Mesenteric fat pad (tissue), 1 donor: ENCODE measurements at places on chromosomes 11 and 22.

- no peak for DNase-seq
Measured at GRCh38 chr11:2914455-2915195, 14.6 kb downstream of the PHLDA2 start.

- DNase-seq, result peak; percentile 94
Measured at GRCh38 chr22:36659762-36660509, 43.6 kb downstream of the CACNG2 start.

- no peak for DNase-seq
Measured at GRCh38 chr11:110077346-110077745, 15.8 kb upstream of the ZC3H12C start.

DNA sequence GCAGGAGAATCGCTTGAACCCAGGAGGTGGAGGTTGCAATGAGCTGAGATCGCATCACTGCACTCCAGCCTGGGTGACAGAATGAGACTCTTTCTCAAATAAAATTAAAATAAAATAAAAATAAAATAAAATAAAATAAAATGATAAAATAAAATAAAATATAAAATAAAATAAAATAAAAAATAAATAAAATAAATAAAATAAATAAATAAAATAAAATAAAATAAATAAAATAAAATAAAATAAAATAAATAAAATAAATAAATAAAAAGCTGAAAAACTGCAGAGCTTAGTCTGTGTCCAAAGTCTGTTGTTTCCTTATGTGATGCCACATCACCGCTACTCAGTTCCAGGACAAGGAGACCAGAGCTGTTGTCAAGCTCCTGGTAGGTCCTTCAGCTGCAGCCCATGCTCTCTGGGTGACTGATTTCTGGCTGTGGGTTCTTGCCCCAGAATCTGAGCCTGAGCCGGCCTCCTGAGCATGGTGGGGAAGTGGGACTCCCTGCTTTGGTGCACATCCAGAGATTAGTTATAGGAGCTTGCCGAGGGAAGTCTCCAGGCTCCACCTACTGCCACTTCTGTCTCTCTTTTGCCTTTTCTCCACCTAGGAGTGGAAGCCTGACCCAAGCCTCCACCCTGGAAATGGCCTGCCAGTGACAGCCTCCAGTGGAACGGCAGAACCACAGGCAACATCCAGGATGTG is 31.3 kb upstream of the ADA2 start:
- no peak for DNase-seq

DNA sequence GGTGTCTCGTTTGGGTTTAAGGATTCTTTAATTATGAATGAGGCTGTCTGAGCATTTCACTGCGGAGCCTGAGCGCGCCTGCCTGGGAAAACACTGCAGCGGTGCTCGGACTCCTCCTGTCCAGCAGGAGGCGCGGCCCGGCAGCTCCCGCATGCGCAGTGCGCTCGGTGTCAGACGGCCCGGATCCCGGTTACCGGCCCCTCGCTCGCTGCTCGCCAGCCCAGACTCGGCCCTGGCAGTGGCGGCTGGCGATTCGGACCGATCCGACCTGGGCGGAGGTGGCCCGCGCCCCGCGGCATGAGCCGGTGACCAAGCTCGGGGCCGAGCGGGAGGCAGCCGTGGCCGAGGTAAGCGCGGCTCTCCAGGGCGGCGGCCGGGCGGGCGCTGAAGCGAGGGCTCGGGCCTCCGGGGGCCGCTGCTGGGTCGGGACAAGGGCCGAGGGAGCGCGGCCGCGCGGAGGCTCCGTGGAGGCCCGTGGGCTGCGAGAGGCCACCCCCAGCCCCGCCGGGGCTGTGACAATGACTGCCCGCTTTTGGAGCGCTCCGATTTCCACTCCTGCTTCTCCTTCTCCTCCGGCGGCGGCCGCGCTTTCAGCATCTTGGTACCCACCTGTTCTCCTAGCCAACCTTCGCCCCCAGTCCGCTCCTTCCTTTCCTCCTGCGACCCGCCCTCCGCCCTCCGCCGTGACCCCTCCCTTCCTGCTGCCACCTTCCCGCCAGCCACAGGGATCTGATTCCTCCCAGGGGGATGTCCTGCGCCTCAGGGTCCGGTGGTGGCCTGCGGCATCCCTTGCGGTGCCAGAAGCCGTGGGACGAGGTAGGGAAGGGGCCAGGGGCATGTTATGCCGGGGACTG is at the start of gene EXT2:
Gene EXT2, plus strand, starts transcription at position 173 of the 854 bp plus-strand sequence. CDS start 12,035 bp downstream, outside the sequence.
- DNase-seq, result peak; percentile 98

- no peak for DNase-seq
Measured at GRCh38 chr11:122261546-122261945, 145.5 kb upstream of the BLID start.

DNA sequence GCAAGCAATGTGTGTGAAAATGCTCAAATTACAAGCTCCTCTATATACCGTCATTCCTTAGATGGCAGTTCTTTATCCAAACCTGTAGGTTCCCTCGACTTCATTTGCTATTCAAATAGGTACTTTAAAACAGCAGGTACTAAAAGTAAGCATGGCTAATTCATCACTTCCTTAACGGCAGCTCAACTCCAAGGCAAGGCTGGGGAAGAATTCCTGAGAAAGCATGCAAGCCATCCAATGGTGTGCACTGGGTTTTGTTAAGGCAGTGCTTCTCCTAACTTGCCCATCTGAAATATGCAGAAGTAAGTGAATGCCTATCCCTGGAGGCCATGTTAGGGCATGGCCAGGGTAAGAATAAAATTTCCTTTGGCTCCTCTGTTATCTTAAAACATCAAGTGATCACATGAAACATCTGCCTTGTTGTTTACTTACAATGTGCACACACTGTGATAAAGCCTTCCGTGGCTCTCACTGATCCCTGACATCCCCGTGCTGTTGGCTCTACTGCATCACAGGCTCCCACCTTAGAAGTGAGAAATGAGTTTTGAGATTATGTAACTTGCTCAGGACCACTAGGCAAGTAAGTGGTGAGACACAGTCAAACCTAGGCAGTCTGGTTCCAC is 52.1 kb downstream of the SMCO4 start:
- peak; percentile 8 for DNase-seq

DNA sequence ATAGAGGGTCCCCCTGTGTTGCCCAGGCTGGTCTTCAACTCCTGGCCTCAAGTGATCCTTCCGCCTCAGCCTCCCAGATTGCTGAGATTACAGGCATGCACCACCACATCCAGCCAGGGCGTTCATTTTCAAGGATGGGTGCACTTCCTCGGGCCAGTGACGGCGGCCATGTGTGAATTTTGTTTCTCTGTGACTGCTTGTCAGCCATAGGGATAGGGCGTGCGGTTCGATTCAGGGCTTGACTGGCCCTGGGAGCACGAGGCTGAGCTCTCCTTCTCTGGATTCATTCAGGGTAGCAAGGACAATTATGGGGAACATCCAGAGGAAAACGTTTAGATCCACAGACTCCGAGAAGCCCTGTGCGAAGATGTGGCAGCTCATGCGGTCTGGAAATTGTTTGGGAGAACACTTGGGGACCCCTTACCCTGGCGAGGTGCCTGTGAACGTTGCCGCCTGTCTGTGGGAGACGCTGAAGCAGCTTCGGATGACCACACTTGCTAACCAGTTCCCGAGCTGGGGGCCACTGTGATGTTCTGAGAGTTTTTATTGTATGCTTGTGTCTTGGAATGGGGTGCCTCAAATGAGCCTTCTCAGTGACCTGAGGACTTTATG is 2.9 kb downstream of the PTDSS2 start:
- DNase-seq, result no peak

- peak; percentile 90 for DNase-seq
Measured at GRCh38 chr22:38871360-38872171, 450 bp downstream of the CBX6 start.

- DNase-seq, result no peak
Measured at GRCh38 chr11:45603946-45604682, 61.3 kb downstream of the CHST1 start.

DNA sequence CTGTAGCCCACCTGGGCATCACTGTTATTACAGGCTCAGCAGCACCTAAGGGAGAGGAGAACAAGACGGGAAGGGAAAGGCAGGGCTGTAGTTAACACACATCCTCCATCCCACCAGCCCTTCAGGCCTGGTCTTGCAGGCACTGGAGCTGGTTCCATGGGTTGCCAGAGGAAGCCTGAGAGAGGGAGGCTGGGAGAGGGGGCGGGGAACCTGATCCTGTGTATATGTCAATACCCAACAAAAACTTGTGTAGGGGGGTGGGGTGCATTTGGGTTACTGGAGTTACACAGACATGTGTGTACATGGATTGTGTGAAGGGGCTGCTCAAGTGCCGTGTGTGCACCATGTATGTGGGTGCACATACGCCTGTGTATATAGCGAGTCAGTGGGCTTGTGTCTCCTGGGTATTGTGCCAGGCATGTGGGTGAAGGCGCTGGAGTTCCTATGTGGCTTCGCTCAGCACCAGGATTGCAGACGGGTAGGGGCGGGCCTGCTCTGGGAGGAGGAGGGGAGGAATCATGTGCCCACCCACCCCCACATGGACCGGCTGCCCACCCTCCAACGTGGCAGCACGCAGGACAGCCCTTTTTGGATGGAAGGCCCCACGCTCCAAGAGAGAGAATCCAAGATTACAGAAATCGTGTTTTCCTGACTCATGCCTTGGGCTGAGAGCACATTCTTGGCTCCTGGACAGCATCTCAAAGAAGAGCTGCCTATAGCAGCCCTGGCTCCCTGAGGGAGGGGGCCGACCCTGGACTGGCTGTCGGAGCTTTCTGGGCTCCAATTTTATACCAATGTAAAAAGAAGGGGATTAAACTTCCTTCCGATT is 4.2 kb upstream of the SERPINH1 start:
- no peak for DNase-seq

- DNase-seq, result no peak
Measured at GRCh38 chr11:115220911-115221310, 283.3 kb downstream of the CADM1 start.

- DNase-seq, result no peak
Measured at GRCh38 chr11:11538277-11538960, 83.4 kb downstream of the GALNT18 start.

GRCh38 chr11:14565845-14566244 is 45.7 kb upstream of the PSMA1 start:
- DNase-seq, result no peak

GRCh38 chr22:38866024-38866398 is 6.0 kb downstream of the CBX6 start:
- peak; percentile 59 for DNase-seq

DNA sequence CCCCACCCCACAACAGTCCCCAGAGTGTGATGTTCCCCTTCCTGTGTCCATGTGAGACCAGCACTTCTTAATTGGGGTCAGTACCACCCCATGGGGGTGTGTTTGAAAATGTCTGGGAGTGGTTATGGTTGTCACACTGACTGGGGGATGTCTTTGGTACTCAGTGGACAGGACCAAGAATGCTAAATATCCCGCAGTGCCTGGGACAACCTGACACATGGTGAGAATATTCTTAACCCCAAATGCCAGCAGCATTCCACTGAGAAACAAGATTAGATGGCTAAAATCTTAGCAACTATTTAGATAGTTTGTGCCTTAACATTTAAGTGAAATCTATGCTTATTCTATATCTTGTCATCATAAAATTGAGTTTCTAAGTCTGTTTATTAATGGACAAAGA is 177.5 kb upstream of the ZBED5 start:
- DNase-seq, result no peak

- DNase-seq, result no peak
Measured at GRCh38 chr22:45885171-45885840, 91.7 kb downstream of the WNT7B start.

GRCh38 chr11:120467627-120468026 is 43.9 kb upstream of the GRIK4 start:
- DNase-seq, result no peak

DNA sequence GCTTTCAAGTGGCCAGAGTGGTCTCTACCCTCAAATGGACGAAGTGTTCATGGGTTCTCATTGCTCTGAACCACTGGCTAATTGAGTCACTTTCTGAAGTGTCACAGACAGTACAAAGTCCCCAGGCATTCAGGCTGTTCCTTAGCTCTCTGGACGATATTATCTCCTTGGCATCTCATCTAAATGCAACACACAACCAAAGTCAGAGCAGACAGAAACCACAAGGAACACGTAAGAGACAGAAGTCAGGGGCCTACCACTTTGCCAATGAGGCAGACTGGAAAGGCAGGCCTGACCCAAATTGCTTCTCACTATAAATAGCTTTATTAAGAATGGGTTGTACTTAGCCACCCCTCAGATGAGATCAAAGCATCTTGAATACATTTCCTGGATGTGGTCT is 29.0 kb upstream of the LDLRAD3 start:
- no peak for DNase-seq

GRCh38 chr11:103842795-103843194 is 193.6 kb upstream of the DDI1 start:
- no peak for DNase-seq

DNA sequence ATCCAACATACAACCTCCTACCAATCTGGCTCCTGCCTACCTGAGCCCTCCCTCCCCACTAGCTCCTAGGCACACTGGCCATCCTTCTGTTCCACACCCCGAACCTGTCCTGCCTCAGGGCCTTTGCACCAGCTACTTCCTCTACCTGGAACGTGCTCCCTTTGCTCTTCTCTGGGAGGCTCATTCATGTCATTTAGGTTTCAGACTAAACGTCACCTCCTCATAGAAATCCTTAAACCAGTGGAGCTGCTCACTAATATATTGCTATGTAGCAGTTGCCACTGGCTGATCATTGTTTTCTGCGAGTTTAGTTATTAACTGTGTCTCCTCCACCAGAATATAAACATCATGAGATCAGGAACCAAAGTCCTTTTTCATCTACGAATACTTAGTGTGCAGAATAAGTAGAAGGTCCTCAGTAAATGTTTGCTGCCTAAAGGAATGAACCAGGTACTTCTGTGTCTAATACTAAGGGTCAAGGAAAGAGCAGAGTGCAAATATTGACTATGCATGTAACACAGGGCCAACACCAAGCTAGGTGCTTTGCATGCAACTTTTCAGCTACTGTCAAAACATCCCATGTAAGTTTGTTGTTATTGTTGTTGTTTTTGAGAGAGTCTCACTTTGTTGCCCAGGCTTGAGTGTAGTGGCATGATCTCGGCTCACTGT is 277.6 kb upstream of the SYN3 start:
- no peak for DNase-seq

DNA sequence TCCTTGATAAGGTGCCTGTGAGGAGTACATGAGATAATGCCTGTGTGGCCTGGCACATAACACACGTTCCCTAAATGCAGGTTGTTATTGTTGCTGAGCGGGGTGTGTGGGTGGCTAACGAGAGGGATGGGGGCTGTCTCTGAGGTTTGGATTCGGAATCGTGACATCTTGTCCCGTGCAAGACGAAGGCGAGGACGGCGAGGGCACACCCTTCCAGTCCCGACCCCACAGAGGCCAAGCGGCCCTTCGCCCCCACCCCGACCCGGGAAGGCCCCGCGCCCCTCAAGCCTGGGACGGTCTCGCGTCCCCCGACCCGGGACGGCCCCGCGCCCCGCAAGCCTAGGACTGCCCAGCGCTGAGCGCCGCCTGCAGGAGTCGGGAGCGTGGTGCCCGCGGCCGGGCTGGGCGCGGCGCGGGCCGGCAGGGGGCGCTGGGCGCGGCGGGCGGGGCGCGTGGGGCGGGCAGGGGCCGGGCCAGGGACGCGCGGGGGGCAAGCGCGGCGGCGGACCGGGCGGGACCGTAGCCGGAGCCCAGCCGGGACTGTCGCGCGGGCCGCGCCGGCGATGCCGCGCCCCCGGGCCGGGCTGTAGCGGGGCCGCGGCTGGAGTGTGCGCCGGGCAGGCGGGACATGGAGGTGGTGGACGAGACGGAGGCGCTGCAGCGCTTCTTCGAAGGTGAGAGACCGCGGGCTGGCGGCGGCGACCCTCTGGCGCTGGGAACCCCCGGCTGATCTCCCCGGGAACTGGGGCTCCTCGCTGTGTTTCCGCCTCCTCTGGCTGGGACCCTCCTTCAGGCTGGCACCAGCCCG is at the start of gene MYRF:
Gene MYRF, plus strand, starts transcription at position 520 of the 808 bp plus-strand sequence. Its CDS starts 109 bp downstream, at position 629.
- no peak for DNase-seq

GRCh38 chr11:2325719-2326118 is 23.9 kb downstream of the TSPAN32 start:
- peak; percentile 68 for DNase-seq
